GM23338 (cell line): ENCODE measurements at places on chromosomes 5 and 9.

DNA sequence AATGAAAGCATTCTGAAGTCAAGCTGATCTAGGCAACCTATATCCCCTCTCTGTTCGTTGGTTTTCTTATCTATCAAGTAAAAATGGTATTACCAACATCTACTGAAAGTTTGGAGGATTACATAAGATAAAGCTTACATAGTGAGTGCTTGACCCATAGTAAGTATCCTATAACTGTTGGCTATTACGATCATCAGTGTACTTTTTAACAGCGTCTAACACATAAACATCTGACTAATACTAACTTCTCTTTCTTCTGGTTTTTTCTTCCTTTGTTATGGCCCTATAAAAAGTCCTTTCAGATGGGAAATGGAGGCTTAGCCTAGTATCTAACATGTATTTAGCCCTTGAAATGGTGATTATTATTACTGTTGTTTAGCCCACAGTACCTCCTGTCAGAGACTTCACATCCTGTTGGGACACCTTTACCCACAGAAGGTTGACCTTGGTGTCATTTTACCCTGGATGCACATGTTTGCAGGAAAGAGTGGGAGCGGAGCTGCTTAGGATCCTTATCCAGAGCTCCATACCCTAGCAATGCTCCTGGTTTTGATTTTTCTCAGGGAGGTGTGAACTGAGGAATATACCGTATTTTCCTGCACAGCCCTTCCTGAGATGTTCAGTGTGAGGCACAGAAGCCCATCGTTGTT, 6.0 kb downstream of the INSYN2B start:
- no peak for DNase-seq

DNA sequence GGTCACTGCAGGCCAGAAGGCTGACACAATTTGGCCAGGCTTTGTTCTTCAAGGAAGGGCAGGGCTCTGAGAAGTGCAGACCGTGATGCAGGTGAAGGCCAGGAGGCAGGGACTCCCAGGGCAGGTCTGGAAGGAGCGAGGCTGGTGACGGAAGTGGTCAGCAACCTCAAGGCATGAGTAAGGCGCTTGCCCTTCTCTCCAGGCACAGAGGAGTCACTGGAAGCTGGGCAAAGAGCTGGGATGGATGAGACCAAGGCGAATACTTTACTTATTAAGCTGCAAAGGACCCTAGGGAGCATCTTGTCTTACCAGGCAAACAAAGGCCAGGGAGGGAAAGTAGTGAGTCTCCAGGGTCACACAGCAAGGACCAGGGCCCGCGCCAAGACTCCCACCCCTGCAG, 18.6 kb downstream of the IRF1 start:
- no peak for DNase-seq

- no peak for DNase-seq
Observed at GRCh38 chr9:75147638-75148037, 59.3 kb downstream of the OSTF1 start.

GRCh38 chr5:54803471-54804011, 181.9 kb downstream of the ESM1 start:
- no peak for DNase-seq

- no peak for DNase-seq
Observed at GRCh38 chr5:14801792-14802191, 69.8 kb downstream of the ANKH start.

GRCh38 chr9:2655411-2655901, 33.9 kb downstream of the VLDLR start:
- no peak for DNase-seq

DNA sequence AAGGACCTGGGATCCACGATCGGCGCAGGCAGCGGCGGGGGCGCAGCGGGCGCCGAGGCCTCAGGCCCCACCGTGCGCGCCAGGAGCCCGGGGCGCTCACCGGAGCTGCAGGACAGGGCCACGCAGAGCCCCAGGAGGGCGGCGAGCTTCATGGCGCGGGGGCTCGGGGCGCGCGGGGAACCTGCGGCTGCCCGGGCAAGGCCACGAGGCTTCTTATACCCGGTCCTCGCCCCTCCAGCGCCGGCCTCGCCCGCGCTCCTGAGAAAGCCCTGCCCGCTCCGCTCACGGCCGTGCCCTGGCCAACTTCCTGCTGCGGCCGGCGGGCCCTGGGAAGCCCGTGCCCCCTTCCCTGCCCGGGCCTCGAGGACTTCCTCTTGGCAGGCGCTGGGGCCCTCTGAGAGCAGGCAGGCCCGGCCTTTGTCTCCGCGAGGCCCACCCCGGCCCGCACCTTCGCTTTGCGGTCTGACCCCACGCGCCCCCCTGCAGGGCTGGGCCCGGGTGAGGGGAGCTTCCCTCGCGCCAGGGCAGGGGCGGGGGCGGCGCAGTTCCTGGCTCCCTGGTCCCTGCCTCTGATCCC, at the start of gene SCGB3A1:
Gene SCGB3A1 (minus strand): TSS at position 189 of the 577 bp plus-strand sequence. CDS start 37 bp downstream, at position 152.
- peak; percentile 63 for DNase-seq

DNA sequence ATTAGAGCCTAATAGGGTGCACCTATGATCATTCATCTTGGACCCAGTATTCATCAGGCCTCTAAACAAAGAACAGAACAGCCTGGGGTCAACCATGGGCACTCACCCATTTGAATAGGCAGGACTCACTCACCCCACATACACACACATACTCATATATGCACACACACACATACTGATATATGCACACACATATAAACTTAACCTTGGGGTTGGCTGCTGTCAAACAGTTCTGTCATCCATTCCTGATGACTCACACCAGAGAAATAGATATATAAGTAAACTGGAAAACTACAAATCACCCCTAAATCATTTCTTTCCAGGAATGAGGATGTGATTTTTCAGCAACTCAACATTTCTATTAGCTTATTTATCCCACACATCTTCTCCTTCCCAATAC, 51.3 kb downstream of the ARL15 start:
- DNase-seq, result no peak

DNA sequence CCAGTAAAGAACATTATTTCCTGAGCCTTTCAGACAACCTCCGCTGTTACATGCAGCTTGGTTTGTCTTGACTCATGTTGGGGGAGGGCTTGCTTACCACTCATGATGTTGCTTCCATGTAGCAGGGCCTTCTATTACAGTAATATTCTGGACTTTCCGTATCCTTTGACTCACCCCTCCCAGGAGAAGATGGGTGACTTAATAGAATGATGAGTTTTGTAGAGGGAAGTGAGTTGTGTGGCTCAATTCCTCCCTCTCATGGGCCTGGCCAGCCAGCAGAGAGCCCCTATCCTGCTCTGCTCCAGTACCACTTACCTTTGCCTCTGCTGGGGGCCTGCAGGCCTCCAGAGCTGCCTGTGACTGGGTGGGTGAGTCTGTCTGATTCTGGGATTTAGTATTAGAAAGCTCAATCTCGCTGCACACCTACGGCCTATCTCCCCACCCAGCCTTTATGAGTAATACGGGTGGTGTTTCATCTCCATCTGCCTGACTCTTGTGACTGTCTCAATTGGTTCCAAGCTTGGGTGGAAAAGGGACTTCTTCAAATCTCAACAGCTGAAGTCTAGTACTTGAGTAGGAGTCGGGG, 52.6 kb upstream of the KLF9 start:
- no peak for DNase-seq

- no peak for DNase-seq
Observed at GRCh38 chr9:6695121-6695814, 49.7 kb upstream of the GLDC start.

- DNase-seq, result no peak
Observed at GRCh38 chr9:21465138-21465537, 17.0 kb downstream of the IFNE start.

DNA sequence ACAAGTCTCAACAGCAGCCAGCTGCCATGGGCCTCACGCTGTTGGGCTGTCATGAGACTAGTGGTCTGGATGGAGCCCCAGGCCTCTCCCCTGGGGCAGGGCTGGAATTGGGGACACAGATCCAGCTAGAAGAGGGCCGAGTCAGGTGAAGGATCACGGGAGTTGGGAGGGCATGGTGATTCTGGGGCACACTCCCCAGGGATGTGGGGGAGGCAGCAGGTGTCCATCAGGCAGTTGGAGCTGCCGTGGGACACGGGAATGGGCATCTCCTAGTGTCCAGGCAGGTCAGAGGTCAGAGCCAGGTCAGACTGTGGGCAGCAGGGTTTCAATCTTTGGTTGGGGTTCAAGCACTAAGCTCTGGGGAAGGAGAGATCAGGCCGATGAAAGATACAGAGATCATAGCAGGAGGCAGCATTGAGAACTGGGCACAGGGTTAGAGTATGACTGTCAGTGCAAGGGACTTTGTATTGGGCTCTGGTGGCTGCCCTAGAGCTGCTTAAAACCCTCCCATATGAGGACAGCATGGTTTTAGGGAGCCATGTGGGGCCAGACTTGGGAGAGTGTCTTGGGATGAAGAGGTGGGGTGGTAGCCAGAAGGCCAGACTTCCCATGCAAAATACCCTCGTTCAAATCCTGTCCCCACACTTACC, 59.2 kb downstream of the ARHGEF37 start:
- DNase-seq, result no peak

GRCh38 chr9:117249799-117250198, 165.1 kb downstream of the ASTN2 start:
- DNase-seq, result no peak

- no peak for DNase-seq
Observed at GRCh38 chr5:143682929-143683386, 129.0 kb upstream of the HMHB1 start.

DNA sequence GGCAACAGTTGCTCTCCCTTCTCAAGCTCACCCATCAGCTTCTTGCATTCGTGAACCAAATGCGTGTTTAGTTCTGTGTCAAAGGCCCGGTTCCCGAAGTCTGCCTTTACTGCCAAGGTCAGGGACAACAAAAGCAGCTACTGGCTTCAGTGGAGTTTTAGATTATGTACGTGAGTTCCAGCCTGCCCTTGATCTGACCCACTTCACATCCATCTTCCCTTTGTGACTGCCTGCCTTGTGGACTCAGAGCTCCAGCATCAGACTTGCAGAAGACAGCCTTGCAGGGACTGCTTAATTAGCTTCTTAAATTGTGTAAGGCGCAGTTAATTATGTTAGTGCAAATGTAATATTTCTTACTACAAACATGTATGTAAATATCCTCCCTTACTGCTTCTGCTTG, 774.7 kb upstream of the EDIL3 start:
- no peak for DNase-seq

- DNase-seq, result no peak
Observed at GRCh38 chr9:21856301-21857094, 54.1 kb downstream of the MTAP start.

DNA sequence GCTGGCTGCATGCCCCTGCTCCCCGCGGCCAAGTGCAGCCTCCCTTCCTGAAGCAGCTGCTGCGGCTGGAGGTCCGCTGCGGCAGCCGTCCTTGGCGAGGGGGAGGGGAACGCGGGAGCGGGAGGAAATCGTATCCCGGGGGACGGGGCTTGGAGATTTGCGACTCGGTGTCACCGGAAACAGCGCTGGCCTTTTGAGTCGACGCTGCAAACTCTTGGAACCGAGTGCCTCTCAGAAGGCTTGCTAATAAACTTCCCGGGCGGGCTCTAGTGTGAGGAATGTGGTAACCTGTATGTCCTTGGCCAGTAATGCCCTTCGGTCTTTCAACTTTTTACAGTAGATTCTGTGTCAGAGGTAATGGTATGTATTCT, 82.7 kb downstream of the PTPDC1 start:
- DNase-seq, result peak; percentile 94

- peak; percentile 81 for DNase-seq
Observed at GRCh38 chr9:111399772-111400563, 69.9 kb upstream of the OR2K2 start.

GRCh38 chr5:15864536-15865215, 314.9 kb downstream of the MARCHF11 start:
- no peak for DNase-seq

DNA sequence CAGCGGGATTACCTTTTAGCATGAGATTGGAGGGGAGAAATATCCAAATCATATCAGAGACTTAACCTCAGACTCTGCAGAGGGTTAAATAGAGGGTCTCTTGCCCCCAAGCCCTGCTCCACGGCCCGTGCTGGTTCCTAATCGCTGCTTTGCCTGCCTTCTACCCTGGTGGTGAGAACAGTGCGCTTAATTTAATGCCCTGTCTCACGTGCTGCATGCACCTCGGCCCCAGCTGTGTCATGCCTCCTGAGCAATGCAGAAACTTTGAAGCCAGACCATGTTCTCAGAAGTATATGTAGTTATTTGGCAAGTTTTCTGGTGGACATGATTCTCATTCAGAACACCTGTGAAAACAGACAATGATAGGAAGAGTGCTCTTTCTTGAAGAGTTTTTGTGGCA, 1.4 kb downstream of the OTULIN start:
- DNase-seq, result peak; percentile 44

DNA sequence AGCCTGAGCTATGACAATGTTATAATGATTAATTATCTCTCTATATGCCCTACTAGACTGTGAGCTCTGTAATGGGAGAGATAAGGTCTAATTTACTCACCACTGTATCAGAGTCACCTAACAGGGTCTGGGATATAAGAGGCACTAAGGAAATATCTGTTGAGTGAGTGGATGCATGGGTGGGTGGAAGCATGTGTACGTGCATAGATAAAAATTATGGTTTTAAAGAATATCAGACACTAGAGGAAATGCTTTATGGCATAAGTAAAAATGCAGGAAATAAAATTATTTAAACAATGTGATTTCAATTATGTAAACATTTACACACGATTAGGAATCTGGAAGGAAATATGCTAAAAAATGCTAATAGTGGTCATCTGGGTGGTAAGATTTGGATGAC, 137.8 kb downstream of the SPOCK1 start:
- DNase-seq, result no peak

DNA sequence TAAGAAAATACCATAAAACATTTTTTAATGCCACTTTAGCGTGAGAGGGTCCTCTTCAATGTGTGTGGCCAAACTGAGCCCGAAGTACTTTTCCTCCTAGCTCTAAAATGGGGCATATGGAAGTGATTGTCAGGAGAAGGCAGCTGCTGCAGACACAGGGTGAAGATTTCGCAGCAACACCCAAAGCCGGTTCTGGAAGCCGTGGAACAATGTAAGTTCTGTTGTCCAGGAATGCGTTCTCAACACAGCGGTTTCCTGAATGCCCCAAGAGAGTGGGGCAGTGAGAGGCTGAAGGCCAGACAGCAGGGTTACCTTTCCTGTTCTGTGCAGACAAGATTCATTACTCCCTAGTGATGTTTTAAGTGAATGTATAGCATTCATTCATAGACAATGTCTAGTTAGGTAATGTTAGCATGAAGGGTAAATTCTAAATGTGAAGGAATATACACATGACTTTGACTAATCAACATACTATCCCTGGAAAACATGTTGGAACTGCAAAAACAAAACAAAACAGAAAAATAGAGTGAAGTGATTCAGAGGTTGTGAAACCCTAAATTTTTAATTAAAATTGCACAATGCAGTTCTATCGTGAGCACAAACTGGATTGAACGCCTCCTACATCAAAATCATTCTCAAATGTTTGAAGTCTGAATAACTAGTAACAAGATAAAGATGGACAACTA, 197.0 kb upstream of the SEMA6A start:
- no peak for DNase-seq

GRCh38 chr9:99607842-99608448, 213.7 kb upstream of the NR4A3 start:
- no peak for DNase-seq

GRCh38 chr5:1769752-1770442, 29.7 kb downstream of the MRPL36 start:
- no peak for DNase-seq

DNA sequence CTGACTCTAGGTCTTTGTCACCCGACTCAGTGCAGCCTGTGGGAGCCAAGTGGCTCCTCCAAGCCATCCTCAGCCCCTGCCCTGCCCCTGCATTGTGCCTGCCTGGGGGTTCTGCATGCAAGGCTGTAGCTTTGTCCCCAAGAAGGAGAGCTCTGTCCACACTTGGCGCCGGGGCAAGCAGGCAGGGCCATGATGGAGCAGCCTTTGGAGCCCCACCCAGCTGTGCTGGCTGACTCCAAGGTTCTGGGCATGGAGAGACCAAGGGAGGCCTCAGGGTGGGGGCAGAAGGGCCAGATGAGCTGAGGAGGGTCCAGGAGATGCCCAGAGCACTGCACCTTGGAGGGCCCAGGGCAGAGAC, 226.2 kb downstream of the CACNA1B start:
- DNase-seq, result no peak
